CD4-positive, alpha-beta T cell (primary cell): ENCODE measurements at places on chromosomes 3 and 15.

DNA sequence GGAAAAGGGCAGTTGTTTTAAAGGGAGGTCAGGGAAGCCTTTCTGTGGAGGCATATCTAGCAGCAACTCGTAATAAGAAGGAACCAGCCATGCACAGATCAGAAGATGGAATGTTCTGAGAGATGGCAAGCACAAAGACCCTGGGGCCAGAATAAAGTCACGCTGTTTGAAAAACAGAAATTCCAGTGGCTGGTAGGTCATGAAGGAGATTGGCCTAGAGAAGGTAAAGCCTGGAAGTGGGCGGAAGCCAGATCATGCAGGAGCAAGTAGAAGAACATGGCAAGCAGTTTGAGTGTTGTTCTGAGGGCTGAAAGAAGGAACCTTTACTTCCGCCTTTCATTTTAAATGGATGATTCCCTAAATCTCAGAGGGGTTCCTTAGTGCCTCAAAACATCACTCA, 208.1 kb upstream of the PPP2R3A start:
- no peak for DNase-seq

- no peak for DNase-seq
Measured at GRCh38 chr3:179973931-179974361, 62.8 kb downstream of the PEX5L start.

DNA sequence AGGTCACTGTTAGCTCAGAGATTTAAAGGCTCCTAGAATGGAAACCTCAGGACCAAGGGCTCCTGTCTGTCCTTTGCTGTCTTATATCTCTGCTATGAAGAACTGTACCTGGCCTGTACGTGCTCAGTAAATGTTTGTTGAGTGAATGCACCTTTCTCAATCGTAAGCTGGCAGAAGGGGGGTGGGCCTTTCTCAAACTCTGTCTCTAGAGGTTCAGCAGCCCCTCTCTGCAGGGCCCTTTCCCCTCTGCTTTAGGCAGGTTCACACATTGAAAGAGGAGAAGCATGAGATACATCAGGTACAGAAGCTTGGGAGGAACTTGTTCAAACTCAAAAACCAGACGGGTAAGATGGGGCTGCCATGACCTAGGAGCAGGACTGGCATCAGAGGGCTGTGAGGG, 155.6 kb downstream of the GOLGA6L4 start:
- DNase-seq, result no peak

DNA sequence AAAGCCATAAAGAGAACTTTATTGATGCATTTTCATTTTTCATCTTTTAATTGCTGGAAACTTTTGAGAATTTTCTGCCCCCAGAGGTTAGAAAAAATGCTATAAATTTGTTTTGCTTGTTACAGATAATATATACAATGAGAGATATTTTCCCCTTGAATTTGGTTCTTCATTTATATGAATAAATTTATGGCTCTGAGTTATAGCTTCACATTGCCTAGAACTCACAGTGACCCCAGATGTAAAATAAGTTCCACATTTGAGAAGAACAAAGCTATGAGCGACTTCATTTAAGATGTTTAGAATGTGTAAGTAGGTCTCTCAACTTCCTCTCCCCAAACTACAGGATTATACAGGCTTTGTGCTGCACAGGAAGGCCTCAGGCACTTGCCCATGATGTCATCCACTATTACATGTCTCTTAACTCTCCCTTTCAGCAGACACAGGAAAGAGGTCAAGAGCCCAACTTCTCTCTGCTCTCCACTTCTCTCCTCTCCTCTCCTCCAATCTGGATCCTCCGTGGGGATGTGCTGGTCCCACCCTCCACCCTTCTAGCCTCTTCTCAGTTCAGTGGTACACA, 92.8 kb downstream of the DUT start:
- DNase-seq, result no peak

- no peak for DNase-seq
Measured at GRCh38 chr15:48754011-48754410, 56.9 kb downstream of the CEP152 start.

DNA sequence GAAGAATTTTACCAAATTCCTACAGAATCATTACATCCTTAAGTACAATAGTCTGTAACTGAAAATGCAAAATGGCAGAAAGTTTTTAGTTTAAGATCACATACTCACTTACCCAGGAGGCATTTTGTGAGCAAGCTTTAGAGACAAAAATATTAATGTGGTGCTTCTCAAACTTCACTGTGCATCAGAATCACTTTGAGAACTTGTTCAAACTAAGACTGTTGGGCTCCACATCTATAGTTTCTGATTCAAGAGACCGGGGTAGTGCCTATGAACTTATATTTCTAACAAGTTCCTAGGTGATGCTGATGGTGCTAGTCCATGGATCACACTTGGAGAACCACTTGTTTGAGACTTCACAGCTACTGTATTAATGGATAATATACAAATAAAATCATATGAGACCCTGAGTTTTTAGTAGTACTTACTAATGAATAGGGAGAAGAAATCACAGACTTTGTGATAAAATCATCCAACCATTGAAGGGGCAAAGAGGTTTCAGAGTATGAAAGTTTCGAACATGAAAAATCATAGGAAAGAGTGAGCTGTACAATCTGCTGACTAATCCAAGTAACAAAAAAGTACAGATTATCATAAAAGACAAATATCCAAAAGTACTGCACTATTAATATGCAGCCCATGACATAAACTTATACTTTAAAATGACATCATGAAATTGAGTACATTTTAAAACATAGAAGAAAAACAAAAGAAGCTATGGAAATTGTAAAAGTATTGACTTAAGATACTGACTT, 110.3 kb downstream of the ADAM10 start:
- DNase-seq, result no peak

DNA sequence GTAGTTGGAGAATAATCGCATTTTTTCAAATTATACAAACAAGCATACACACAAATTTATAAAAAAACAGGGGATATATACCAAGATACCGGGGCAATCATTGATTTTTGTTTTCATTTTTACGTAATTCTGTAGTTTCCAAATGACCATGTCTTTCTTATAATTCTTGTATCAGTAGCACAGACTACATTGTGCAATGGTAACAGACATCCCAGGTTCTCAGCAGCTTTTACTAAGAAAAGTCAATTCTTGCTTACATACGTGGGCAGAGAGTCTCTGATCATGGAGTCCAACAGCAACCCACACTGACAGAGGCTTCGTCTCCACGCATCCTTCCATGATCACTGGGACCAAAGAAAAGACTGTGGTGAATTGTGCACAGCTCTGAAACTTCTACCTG, 441.3 kb downstream of the TBL1XR1 start:
- no peak for DNase-seq

- no peak for DNase-seq
Measured at GRCh38 chr3:187828579-187829452, 83.5 kb upstream of the BCL6 start.

GRCh38 chr3:156311431-156311830, 191.1 kb downstream of the KCNAB1 start:
- no peak for DNase-seq

GRCh38 chr3:5304789-5305683, 117.5 kb downstream of the EDEM1 start:
- DNase-seq, result peak; percentile 1

- peak; percentile 62 for DNase-seq
Measured at GRCh38 chr15:93862791-93863190, 368.6 kb upstream of the MCTP2 start.

DNA sequence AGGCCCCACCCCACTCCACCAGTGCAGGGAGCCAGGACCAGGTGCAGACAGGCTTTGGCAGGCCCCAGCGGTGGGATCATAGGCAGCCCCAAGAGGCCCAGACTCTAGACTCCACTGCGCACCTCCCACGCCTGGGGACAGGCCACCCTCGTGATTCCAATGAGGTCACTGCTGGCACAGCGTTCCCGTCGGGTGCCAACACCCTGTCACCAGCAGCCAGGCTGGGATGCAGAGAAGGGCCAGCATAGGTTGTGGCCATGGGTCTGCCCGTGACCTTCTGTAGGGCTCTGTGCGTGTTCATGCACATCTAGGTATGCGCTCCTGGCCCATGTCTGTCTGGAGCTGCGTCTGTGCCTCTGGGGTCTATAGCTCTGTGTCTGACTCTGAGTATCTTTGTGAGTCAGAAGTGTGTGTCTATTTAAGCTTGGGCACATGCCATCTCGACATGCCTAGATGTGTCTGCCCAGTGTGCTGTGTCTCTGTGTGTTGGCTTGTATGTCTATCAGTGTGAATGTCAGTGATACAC, 13.0 kb downstream of the VIPR1 start:
- DNase-seq, result no peak

GRCh38 chr3:186532598-186533072, 11.5 kb downstream of the CRYGS start:
- no peak for DNase-seq

GRCh38 chr3:120162400-120162799, 68.2 kb upstream of the GSK3B start:
- no peak for DNase-seq

GRCh38 chr3:64518950-64519349, 168.8 kb downstream of the ADAMTS9 start:
- DNase-seq, result no peak

DNA sequence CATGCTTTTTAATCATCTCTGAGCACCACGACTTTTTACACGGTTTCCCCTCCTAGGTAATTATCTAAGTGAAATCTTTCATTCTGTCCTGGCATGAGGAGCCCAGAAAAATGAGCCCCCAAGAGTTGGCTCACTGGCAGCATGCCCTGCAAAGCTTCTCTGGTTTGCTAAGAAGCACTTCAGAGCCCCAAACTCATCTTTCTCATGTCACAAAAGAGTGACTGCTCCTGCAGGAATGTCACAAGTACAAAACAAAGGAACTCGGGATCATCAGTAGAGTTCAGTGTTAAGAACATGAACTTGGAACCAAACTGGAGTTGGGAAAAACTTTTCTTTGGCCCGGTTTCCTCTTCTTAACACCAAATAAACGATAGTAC, 123.9 kb downstream of the FOXB1 start:
- DNase-seq, result no peak

GRCh38 chr15:63904042-63904441, 70.3 kb upstream of the HERC1 start:
- DNase-seq, result no peak
